ENCODE measurements at places on chromosomes 5 and 9.

DNA sequence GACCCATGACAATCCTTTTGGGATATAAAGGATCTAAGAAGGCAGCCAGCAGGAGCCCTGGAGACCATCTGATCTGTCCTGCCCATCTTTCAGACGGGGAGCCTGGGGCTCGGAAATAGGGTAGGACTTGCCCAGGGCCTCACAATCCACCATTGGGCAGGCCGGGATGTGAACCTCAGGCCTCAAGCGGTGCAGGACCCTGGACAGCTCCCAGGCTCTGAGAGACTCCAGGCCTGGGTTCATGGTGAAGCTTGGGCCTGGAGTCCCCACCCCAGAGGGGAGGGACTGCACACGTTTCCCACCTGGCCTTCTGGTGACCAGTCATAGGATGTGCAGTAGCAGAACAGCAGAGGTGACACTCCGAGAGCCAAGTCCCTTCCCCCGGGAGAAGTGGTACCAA is 36.6 kb upstream of the RAPGEF1 start:
- no peak for DNase-seq

DNA sequence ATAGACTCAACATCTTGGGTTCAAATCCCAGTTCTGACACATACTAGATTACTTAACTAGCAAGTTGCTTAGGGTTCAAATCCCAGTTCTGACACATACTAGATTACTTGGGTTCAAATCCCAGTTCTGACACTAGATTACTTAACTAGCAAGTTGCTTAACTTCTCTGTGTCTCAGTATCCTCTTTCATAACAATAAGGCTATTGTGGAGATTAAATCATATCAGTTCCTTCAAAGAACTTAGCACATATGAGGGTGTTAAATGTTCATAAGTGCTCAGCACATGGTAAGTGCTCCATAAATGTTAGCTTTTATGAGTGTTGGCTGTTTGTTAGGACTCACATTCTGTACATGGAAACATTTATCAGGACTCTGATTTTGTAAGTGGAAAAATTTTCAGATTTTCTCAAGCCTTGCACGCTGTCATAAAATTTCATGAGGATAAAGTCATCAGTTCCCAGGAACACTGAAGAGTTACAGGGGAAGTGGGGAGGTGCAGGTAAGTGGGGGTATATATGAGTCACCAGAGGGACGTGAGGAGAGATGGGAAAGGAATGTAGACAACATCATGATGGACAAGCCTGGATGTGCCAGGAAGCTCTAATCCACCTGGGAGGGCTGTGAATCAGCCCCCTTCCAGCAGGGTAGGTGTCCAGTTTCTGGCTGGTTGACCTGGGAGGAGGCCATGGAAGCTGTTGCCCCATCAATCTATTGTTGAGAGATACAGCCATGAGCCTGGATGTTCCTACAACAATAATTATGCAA is 532.2 kb upstream of the WWC1 start:
- DNase-seq, result no peak

DNA sequence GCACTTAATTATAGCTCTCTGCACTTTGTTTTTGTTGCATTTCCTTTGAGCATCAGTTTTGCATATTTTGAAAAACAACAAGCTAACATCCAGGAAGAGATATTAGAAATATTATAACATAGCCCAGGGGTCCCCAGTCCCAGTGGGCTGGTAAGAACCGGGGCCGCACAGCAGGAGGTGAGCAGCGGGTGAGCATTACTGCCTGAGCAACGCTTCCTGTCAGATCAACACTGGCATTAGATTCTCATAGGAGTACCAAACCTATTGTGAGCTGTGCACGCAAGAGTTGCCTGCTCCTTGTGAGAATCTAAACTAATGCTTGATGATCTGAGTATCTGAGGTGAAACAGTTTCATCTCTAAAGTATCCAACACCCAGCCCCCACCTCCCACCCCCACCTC is 675.9 kb upstream of the ZNF608 start:
- no peak for DNase-seq

- DNase-seq, result no peak
Measured at GRCh38 chr5:106127985-106128384, 1542.8 kb downstream of the EFNA5 start.

DNA sequence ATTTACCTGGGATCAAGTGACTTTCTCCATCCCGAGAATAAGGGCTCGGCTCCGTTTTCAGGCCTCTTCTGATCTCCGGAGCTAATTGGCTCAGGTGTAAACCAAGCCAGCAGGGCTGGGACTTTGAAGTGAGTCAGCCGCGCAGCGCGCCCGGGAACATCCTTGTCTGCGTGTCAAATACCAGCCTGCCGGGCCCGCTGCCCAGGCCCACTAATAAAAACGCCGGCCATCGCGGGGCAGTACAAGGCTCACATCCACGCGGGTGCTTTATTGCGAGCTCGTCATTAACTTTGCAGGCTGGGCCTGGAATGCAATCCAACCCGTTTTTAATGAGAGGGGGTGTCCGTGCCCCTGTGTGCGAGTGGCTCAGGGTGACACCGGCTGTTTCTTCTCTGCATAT is 416.8 kb downstream of the IRX2 start:
- DNase-seq, result no peak

- DNase-seq, result no peak
Measured at GRCh38 chr5:102818934-102819333, 63.8 kb downstream of the PAM start.

GRCh38 chr9:73135394-73135793 is 16.3 kb upstream of the ANXA1 start:
- DNase-seq, result no peak

GRCh38 chr5:177994063-177994462 is 2.0 kb downstream of the PROP1 start:
- no peak for DNase-seq

DNA sequence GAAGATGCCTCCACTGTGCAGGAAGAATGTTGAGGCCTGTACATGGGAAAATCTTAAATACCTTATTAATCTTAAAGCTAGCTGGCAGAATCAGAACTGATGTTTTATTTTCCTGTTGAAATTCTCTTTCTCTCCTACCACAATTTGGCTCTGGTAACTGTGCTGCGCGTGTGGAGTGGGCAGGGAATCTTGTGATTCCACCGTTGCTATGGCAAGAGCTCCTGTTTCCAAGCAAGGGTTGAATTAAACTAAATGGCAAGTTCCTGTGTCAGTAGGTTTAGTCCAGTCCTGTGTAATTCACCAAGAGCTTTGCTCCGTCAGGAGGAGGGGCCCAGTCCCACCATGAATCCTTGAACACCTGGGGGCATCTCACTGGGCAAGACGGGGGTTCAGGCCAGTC is 36.4 kb downstream of the NXNL2 start:
- no peak for DNase-seq

DNA sequence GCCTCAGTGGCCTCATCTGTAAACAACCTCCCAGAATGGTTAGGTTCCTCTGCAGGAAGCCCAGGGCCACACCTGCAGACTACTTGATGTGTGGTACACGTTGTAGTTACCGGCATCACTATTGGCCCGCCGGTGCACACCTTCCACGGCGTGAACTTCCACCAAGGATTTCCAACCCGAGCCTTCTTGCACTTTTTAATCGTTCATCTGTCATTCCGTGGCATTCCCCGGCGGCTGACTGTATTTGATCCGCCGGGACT is 5.3 kb upstream of the TRIM41 start:
- no peak for DNase-seq

DNA sequence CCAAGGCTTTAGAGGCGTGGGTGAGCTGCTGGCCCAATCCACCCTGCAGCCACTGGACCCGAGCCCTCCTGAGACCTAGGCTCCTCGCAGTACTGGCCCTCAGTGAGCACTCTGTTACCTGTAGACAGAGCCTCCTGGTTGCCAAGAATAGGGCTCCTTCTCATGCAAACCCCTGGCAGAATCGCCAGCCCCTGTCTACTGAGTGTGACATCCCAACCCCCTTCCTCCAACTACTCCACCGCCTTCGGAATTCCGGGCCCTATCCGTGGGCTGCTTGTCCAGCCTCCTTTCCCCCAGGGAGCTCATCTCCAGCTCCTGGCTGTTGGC is 23.8 kb upstream of the COL5A1 start:
- no peak for DNase-seq

DNA sequence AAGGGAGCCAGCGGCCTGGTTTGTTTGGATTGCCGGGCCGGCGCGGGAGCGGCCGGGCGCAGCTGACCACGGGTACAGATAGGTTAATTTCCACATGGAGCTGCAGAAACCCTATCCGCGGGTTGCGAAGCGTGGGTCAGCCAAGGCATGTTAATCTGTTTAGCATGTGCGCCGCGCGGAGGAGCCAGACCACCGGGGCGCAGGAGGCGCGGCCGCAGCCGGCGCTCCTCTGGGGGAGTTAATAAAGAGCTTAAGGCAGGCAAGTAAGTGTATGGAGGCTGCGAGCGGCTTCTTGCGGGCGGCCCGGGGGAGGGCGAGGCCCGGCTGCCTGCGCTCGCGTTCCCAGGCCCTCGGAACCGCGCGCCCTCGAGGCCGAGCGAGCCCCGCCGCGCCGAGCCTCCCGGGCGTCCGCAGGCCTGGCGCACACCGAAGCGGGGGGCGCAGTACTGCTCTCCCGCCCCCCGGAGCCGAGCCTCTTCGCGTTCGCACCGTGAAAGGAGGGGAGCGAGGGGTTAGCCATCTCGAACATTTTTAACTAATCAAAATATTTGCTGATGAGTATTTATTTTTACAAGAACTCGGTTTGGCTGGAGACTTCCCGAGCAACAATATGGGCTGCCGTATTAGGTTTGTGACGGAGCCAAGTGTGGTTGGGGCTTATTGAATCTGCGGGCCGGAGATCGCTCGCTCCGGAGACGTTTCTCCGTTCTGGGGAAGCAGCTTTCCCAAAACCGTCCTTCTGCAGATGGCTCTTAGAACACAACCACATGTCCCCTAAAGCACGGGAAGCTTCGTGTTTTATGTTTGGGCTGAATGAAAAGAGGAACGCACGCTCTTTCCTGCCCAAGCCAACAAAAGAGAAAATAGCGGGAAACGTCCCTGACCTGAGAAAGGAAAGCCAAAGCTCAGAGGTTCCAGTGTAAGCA is 28.8 kb downstream of the FOXD1 start:
- DNase-seq, result no peak

GRCh38 chr5:41048986-41049385 is 22.2 kb downstream of the MROH2B start:
- no peak for DNase-seq

- DNase-seq, result no peak
Measured at GRCh38 chr5:14503017-14503680, 78.4 kb upstream of the OTULINL start.

GRCh38 chr9:92650296-92650695 is 19.6 kb downstream of the IPPK start:
- no peak for DNase-seq

GRCh38 chr9:90810691-90811090 is 9.1 kb downstream of the SYK start:
- DNase-seq, result no peak

DNA sequence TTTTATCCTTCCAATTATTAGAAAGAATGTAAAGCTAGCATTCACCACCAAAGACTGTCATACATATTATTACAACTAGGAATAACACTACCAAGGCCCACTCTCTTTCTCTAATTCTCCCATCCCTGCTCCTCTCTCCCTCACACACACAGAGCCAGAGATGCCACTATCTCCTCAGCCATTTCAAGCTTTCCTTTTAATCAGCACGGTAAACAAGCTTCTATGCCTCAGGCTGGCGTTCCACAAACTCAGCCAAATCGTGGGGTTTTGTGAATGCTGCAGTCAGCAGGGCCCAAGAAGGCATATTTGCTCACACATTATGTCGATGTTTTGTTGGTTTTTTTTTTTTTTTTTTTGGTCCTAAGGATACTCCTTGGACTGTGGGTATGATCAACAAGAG is 979.9 kb upstream of the DMAC1 start:
- no peak for DNase-seq

DNA sequence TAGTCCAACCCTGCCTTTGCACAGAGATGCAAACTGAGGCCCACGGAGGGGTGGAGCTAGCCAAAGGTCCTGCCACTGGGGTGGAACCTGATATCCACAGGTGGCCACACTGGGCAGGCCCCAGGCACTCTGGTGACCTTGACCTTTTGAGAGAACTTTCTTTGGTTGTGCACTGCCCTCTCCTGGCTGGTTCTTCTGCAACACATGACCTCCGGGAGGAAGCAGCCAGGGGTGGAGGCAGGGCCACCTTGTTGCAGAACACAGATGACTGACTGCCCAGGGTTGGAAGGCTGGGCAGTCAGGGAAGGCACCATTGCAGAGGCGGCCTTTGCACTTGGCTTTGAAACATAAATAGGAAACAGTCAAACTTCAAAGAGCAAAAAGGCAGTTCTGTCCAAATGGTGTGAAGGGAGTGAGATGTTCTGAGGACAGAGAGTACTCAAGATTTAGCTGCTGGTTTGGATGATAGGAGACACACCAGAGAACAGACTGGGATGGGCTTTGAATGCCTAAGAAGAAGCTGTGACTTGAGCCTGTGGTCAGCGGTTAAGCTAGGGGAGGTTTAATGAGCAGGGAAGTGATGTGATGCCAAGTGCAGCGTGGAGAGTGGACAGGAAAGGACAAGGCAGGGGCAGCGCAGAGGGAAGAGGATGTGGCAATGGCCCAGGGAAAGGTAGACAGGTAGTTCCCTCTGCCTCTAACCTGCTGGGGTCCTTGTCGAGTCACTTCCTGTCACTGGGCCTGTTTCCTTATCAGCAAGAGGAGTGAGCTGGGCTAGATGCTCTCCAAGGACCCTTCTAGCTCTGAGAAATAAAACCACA is 6.8 kb upstream of the TCOF1 start:
- DNase-seq, result peak; percentile 20

GRCh38 chr9:35510383-35510753 is 20.5 kb downstream of the RUSC2 start:
- no peak for DNase-seq

GRCh38 chr5:69531406-69531801 is 28.6 kb upstream of the GTF2H2C start:
- DNase-seq, result no peak

GRCh38 chr5:110169461-110169860 is 479.7 kb downstream of the MAN2A1 start:
- no peak for DNase-seq

GRCh38 chr5:13143214-13143613 is 801.3 kb downstream of the DNAH5 start:
- DNase-seq, result no peak

GRCh38 chr9:81787747-81788632 is 98.6 kb upstream of the TLE1 start:
- no peak for DNase-seq

DNA sequence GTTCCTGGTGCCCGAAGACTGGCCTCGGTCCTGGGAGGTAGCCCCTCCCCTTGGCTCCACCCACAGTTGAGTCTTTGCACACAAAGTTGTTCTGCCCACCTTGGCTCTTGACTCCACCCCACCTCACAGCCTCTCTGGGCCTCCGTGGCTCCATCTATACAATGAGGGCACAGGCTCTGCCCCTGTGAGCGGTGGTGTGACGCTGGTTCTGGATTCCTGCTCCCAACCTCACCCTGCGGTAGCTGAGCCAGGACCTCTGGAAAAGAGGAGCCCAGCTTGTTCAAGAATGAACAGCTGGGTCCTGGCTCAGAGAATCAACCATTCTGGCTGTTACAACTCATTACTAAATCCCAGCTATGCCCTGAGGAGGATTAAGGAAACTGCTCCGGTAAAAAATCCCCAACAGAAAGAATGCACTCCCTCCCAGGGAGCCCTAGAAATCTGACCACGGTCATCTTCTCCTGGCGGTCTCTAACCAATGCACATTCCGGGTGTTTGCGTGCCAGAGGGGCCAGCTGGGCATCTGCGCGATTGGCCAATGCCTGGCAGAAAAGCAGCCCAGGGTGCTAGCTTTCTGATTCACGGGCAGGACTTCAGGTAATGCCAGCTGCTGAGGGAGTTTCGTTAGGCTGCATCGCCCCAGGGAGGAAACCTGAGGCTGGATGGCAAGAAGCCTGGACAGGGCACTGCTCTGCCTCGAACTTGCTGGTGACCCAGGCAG is 9.9 kb upstream of the GRHPR start:
- DNase-seq, result no peak

GRCh38 chr5:60374409-60374808 is 325.6 kb downstream of the DEPDC1B start:
- no peak for DNase-seq
